Stimulated activated CD4-positive, alpha-beta T cell treated with anti-CD3 and anti-CD28 coated beads, TNF-alpha, amount 100 ng/mL, for 4 hours (primary cell): ENCODE measurements at places on chromosomes 11 and 22.

DNA sequence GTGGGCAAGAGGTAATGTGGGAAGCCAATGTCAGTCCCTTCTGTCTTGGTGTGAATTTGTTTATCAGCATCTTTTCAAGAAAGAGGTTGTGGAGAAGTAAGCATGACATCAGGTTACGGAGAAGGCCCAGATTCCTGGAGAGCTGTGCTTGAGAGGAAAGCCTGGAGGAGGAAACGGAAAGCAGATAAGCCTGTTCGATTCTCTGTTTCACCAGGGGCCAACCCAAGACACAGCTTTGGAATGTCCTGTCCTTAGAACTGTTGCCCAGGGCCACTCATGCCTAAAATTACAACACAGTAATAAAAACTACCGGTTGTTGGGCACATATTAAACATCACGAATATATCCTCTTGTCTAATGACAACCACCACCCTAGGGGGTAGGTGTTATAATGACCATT is 148.5 kb downstream of the NAV2 start:
- no peak for DNase-seq

DNA sequence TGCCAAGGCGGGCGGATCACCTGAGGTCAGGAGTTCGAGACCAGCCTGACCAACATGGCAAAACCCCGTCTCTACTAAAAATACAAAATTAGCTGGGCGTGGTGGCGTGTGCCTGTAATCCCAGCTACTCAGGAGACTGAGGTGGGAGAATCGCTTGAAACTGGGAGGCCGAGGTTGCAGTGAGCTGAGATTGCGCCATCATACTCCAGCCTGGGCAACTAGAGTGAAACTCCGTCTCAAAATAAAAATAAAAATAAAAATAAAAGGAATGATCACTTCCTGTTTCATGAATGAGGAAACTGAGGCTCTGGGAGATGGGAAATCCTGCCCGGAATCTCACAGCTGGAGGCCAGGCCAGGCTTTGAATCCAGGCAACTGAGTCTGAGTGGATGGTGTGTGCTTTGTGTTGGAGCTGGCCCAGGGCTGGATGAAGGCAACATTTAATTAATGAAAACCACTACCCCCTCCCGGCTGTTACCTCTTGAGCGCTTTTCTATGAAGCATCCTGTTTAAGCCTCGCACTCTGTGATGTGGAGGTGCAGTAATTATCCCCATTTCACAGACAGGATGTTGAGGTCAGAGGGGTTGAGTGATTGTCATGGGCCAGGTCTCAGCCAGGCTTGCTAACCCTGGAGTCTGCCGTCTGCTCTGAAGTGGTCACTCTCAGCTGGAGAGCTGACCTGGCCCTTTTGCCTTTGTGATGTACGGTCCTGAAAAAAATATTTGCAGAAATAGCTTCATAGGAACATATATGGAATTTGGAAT is 27.8 kb downstream of the LRP5 start:
- no peak for DNase-seq

GRCh38 chr11:61756147-61756451 is 3.7 kb downstream of the MYRF start:
- DNase-seq, result no peak

- DNase-seq, result no peak
These were observed 785 bp downstream of the WT1 start for GRCh38 chr11:32434356-32435151.

- no peak for DNase-seq
These were observed 111.4 kb upstream of the SORL1-AS1 start for GRCh38 chr11:121563900-121564822.

DNA sequence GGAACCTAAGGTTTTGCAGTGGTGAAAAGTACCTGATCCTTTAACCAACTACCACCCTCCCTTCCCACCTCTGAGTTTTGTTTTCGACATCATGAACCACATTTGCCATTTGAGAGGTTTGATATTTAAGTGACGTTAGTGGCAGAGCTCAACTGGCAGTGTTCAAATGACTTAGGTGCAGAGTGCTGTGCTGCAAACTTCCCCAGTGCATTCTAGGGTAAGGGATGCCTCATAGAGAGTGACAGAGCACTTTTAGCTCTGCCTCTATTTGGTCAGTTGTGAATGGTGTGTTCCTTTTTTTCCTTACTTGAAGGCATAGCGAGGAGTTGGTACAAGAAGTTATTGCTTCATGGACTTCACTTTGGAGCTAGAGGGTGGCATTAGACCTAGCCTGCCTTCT is 9.4 kb downstream of the BMAL1 start:
- DNase-seq, result no peak

- no peak for DNase-seq
These were observed 5.8 kb downstream of the CCDC34 start for GRCh38 chr11:27357250-27357649.

GRCh38 chr22:43832393-43833265 is 20.5 kb upstream of the EFCAB6 start:
- no peak for DNase-seq

GRCh38 chr11:98771791-98772190 is 249.0 kb upstream of the CNTN5 start:
- no peak for DNase-seq

DNA sequence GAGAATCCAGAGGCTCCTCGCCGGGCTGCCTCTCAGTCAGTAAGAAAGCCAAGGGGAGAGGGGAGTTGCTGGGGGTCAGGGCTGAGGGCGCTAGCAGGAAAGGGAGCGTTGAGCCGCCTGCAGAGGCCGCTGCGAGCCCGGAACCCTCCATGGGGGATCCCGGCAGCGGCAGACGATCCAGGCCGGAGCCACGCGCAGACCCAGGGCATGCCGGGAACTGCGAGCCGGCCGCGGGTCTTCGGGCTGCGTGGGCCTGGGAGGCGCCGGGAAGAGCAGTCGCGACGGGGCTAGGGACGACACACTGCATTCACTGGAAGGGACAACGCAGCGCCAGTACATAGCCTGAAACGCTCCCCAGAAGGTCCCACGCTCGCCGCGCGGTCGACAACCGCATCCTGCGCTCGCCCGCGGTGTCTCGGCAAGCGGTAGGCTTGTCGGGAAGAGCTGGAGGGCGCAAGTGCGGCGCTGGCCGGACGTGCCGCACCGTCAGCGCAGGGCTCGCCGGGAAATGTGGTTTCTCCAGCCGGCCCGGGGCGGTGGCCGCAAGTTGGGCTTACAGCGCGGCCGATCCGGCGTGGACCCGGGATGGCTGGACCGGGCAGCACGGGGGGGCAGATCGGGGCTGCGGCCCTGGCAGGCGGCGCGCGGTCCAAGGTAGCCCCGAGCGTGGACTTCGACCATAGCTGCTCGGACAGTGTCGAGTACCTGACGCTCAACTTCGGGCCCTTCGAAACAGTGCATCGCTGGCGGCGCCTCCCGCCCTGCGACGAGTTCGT is at the start of gene LZTR1:
TSS of gene LZTR1 (plus strand) at position 511 of the 776 bp plus-strand sequence. CDS start at position 586, 75 bp downstream.
- DNase-seq, result peak; percentile 38

DNA sequence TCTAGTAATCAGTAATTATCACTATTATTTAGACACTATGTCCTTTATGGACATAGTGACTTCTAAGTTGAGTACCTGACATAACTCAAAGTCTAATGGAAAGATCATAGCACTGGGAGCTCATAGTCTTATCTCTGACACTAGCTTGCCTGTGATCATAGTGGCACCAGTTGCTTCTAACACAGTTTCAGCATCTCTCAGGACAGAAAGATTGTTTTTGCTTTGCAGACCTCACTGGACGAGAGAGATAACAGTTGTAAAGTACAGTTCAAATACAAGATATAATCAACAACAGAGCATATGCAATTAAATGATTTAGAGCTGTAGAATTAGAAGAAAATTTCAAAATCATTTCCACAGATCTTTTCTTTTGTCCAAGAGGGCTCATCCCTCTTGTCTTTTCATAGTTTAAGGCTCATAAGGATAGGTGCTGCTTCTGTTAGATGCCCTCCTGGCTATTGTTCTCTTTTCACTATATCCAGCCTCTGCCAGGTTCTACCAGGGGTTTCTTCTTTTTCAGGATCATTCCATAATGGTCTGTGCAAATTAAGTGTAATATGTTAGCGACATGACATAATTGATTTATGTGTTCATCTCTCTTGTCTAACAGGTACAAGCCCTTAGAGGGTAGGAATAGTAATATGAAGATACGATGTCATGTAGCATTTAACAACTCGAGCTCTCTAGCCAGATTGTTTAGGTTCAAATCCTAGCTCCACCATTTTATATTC is 1175.4 kb upstream of the TENM4 start:
- no peak for DNase-seq

DNA sequence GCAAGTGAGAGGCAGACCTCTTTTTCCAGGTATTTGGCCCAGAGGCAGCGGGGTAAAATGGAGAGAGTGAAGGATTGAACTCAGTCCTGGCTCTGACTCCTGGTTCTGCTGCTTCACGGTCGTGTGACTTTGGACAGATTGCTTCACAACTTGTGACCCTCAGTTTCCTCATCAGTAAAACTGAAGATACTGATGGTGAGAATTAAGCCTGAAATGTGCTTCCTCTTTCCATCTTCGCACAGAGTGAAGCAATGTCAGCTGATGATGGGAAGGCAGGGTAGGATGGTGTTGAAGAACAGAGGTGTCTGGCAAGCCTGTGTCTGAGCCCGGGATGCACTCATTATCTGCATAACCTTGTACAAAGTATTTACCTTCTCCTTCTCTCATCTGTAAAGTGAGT is 59.0 kb downstream of the UBASH3B start:
- no peak for DNase-seq

DNA sequence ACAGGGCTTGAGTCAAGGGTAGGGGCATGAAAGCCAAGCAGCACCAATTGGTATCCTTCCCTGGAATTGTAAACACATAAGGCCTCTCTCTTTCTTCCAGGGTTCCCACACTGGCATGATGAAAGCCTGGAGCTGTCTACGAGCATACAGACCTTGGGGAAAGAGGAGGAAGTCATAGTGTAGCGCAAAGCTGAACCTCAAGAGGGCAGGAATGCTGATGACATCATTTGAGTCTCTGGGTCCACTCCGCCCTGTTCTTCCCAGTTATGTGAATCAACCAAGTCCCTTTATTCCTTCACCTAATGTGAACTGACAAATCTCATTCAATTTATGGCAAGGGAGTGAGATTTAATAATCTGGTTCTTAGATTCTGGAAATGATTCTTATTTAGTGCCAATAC is 266.4 kb upstream of the NCAM1 start:
- DNase-seq, result no peak

DNA sequence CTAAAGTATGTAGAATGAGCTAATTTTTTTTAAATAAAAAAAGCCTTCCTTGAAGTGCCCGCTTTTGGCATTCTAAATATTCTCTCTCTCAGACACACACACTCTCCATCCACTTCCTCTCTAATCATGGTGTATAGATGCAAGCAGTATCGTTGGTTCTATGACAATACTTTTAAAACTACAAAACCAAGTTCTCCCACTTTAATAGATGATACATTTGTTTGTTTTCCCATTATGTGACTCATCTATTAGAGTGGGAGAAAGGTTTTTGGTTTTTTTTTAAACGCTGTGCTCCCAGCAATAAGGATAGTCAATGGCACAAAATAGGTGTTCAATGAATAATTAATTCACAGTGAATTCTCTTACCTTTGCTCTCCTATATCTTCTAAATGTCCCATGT is 44.6 kb downstream of the FZD4 start:
- no peak for DNase-seq

DNA sequence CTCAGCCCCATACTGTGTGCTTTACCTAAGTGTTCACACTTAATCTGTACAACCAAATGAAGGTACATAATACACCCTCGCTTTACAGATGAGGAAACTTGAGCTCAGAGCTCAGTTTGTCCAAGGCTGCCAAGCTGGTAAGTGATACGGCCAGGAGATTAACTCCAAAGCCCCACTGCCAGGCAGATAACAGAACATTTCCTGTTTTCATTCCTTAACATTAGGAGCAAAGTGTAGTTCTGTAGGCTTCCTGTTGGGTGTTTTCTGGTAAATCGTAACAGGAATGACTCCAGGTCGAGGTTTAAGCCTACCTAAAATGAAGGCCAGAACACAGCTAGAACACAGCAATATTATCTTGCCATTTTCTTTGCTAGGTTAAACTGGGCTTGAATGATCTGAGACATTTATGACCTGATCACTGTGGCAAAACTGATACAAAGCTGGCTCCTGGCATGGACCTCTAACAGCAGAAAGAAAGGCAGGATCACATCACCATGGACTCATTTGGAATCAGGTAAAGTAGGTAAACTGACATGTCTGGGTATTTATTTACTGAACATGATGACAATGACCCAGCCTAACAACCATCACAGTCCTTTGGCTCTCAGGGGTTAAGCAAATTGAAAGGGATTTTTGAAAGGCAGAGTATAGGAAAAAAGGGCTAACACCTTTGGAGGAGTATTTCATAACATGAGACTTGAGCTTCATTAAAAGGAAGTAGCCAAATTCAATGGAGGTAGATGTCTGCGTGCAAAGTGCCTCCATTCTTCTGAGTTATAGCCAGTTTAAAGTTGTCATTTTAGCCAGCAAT is 3.9 kb upstream of the NUP50 start:
- no peak for DNase-seq

DNA sequence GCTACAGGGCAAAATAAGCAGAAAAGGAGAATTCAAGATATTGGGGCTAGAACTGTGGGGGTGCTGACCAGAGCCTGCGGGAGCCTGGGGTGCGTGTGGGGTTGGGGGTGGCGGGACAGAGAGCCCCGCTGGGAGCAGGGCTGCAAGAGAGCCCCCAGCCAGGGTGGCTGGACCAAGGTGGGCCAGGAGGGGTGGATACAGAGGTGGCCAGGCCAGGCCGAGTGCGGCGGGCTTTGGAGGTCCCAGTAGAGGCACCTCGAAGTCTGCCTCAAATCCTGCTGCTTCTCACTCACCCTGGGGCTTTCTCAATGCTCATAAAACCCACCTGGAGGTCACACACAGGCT is 16.9 kb upstream of the MUC5B start:
- no peak for DNase-seq

DNA sequence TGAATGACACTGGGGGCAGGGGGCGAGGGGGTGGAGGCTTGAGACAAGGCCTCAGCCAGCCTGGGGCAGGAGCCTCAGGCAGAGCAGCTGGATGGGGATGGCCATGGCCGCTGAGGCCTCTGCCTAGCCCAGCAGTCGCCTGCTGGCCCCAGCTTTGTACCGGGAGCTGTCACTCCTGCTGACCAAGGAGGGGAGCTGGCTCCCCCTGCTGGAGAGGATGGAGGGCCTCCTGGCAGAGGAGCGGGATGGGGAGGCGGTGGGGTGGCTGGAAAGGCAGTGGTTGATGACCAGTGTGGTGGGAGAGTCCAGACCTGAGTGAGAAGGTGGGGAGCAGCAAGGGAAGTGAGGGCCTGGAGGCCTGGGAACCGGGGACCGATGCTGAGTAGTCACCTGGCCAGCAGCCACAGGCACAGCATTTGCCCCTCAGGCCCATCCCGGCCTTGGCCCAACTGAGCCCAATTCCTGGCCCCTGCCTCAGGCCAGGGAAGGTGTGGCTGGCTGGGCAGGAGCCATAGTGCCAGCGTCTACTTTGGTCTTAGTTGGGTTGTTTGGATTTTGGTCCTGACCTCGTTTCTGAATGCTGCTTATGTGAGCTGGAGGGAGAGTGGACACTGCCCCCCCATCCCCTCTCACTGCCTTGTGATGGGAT is 6.0 kb upstream of the SUSD2 start:
- DNase-seq, result peak; percentile 55

DNA sequence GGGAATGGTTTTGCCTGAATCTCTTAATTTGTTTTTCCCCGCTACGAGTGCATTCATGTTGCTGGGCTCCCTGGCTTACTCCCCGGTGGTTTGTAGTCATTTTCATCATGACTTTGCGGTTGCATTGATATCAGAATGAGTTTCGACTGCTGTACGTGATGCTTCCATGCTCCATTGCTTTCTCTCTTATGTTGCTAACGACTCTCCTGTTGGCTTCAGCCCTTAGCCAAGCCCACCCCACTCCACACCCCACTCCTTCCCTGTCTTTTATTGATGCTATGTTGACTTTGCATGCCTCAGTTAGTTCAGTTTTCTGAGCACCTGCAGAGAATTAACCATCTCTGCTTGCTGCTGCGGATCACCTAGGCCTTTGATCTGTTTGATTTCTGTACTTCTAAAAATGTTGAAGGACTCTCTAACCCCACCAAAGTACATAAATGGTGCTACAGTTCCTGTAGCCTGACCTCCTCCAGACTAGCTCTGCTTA is 65.3 kb downstream of the ARFGAP2 start:
- DNase-seq, result no peak
